Effector memory CD8-positive, alpha-beta T cell (primary cell): ENCODE measurements at places on chromosomes 1 and 21.

DNA sequence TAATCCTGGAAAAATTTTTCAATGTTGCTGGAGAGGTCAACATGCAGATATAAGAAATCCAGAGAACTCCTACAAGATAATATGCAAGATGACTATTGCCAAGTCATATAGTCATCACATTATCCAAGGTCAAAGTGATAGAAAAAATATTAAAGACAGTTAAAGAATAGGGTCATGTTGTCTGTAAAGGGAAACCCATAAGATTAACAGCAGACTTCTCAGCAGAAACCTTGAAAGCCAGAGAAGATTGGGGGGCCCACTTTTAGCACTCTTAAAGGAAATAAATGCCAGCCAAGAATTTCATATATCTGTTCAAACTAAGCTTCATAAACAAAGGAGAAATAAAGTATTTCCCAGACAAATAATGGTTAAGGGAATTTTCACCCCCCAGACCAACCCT, 64.1 kb downstream of the PTGFR start:
- no peak for DNase-seq

DNA sequence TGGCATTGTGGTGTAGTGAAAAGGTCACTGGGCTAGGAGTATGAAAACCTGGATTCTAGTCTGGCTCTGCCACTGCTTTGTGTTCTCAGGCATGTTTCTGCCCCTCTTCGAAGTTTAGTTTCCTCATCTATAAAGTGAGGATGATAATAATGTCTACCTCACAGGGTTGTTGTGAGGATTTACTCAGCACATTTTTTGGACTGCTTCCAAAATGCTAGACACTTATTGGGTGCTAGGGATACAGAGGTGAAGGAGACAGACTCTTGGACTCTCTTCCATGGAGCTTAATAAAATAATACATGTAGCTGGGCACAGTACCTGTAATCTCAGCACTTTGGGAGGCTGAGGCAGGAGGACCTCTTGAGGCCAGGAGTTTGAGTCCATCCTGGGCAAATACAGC, 3.6 kb downstream of the KIF2C start:
- DNase-seq, result no peak

- no peak for DNase-seq
These were observed 29.0 kb downstream of the ATP2B4 start for GRCh38 chr1:203655671-203656070.

- DNase-seq, result no peak
These were observed 4.5 kb upstream of the EDEM3 start for GRCh38 chr1:184759112-184759511.

GRCh38 chr21:44499631-44500030, 40.4 kb downstream of the KRTAP10-1 start:
- no peak for DNase-seq

DNA sequence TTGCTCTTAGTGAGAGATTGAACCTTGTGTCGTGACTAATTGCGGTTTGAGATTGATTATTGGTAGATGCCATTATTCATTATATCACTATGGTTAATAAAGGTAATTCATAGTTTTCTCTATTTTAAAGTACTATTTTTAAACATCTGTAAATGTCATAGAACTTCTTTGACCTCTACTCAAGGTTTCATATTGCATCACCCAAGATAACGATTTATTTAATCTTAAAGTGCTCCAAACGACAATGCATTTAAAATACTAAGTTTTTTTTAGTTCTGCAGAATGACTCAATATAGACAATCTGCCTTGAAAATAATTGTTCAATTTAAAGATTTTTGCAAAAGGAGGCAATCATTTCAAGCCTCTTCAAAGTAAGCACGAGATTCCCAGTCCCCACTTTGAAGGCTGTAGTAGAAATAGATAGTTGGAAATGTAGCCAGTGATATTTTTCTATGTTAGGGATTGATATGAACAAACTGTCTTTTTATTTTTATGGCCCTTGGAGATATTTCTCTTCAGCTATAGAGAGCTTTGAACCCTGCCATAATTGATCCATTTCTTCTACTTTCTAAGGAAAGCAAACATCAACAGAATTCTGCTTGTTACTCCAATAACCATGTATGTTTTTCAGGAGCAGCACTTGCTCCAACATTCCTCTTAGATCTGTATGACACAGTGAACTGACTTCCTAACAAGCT, 114.2 kb upstream of the PALMD start:
- DNase-seq, result no peak
